GM12865 (cell line): ENCODE measurements at places on chromosomes 1 and 21.

- DNase-seq: no peak
These were observed 50.2 kb downstream of the PRDX6 start for GRCh38 chr1:173527151-173527826.

DNA sequence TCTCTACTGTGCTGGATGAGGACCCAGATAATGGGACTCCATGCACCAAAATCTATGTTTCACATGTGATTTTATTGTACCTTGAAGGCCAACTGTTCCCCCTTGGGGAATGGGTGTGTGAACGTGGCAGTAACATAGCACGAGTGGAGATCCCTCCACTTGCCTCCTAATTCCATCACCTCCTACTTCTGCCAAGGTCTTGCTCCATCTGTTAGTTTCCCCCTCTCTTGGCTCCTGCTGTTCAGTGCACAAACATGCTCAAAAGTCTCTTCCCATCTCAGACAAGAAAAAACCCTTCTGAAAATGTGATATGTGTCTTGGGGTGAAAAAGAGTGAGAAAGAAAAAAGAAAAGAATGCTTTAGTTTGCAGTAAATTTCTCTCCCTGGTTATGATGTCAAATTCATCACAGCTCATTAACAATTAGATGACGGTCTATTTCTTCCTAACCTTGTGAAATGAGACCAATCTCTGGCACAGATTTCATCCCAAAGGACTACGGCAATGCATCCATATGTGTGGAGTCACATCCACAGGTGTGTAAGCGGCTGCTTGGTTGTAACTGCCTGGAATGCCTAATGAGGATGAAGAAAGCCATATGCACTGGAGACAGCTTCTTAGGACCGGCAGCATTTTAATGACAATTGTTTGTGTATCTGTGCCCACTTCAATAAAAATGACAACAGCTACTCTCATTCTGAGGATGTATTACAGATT is 79.3 kb upstream of the DIRAS3 start:
- no peak for DNase-seq

GRCh38 chr1:207970329-207971233 is 59.7 kb upstream of the CD34 start:
- no peak for DNase-seq

GRCh38 chr1:244665771-244666217 is 12.9 kb downstream of the DESI2 start:
- DNase-seq: no peak

DNA sequence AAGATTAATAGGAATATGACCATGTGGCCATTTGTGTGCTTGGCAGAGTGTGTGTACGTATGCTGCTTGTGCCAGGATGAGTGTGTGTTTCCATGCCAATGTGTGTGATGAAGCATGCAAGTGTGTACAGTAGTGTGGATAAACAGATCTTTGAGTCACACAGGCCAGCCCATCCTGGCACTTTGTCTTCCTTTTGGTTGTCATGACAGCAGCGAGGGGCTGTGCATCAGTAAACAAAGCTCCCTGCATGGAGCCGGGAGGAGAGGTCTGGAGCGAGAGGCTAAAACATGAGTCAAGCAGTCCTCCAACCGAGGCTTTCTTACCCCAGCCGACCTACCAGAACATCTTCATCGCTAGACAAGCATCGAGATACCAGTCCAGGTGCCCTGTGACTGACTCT is 221.2 kb downstream of the CACNA1E start:
- no peak for DNase-seq

DNA sequence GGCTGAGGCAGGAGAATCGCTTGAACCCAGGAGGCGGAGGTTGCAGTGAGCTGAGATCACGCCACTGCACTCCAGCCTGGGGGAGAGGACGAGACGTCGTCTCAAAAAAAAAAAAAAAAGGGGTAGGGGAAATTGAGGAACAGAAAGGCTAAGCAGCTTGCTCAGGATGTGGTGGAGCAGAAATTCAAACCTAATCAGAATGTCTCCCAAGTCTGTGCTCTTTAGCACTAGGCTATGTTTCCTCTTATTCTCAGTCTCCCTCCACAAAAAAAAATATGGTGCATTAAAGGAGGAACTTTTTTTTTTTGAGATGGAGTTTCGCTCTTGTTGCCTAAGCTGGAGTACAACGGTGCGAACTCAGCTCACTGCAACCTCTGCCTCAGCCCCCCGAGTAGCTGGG is 114.2 kb downstream of the SLC16A1 start:
- DNase-seq: peak; percentile 47

- no peak for DNase-seq
These were observed 30.7 kb downstream of the JAK1 start for GRCh38 chr1:64935551-64936155.

- no peak for DNase-seq
These were observed 55.1 kb downstream of the UBE2T start for GRCh38 chr1:202286622-202287097.

GRCh38 chr1:54980046-54980527 is 341 bp upstream of the TMEM61 start:
- no peak for DNase-seq

GRCh38 chr1:205578780-205579571 is 52.8 kb downstream of the ELK4 start:
- DNase-seq: no peak

DNA sequence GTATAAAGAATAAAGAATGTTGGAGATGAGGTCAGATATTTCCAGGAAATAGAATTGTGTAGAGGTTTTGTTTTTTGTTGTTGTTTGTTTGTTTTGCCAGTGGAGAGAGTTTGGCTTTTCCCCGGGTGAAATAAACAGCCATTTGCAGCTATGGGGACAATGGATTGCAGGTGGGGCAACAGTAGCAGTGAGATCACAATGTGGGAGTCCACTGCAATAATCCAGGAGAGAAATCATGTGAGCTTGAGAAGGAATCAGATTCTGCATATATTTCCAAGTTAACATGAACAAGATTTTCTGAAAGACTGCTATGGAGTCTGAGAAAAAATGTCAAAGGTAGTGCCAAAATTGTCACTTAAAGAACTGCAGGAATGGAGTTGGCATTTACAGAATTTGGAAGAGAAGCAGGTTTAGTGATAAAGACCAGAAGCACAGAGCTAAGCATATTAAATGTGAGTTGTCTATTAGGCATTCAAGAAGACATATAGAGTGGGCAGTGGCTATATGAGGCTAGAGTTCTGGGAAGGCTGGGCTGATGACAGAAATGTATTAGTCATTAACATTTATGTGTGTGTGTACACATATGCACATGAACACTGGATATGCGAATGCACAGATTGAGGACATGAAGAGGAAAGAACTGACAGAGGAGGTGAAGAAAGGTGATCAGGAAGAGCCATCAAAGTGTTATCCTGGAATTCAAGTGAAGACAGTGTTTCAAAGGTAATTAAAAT is 729.6 kb upstream of the PTBP2 start:
- DNase-seq: no peak

DNA sequence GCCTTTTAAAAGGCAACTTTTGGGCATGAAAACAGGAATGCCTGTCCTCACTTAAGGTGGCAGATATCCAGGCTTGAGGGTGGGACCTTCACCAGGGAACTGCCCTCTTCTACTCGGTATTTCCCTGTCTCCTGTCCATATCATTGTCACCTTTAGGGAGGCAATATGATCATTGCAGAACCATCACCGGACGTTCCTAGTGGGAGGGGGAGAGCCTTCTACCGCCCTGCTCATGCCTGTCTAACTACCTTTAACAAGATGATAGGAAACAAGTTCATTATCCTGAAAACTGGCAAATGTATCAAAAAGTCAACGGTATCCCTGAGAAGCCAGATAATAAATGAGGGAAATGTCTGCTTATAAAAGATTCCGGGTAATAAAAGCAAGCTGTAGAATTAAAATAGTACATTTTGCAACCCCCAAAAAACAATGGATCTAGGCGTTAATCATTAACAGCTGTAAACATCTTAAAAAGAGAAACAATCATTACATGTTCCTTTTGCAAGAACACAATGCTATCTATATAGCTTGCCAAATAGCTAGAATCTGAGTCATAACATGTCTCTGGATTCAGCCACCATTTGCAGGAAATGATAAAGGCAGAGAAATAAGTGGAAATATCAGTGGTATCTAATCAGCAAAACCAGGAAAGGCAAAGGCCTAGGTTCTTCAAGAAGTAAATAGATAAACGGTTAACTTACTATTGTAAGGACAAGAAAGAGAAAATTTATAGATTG is 852.9 kb upstream of the ADGRL4 start:
- DNase-seq: no peak

- peak; percentile 63 for DNase-seq
These were observed 292.1 kb upstream of the VAMP3 start for GRCh38 chr1:7478809-7479499.

GRCh38 chr1:210024282-210024681 is 86.3 kb downstream of the SYT14 start:
- DNase-seq: no peak

GRCh38 chr21:34526618-34527290 is 14.7 kb upstream of the KCNE1 start:
- DNase-seq: peak; percentile 49

- no peak for DNase-seq
These were observed 26.2 kb downstream of the ITPKB start for GRCh38 chr1:226712742-226713419.

GRCh38 chr1:150256554-150257341 is 826 bp upstream of the CA14 start:
- DNase-seq: no peak

DNA sequence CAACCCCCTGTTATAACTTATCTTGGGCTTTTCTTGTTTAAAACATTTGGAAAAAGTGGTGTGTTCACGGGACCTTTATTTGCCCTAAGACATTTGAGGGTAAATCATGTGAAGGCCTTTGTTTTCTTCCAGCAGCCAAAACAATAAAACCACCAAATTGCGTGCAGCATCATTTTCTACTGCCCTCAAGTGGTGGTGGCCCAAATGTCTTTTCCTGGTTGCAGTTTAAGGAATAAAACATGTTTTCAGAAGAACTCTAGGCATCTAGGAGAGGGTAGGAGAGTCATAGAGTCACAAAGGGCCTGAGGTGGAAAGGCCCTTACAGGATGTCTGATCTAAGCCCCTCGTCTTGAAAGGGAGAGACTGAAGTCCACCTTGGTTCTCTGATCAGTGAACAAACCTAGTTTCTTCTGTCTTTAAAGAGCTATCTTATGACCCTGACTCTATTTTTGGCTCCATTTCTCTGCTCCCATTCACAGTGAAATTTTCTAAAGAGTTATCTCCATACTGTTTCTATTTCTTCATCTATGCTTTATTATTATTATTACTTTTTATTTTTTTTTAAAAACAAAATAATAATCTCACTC is 16.0 kb upstream of the EPS15 start:
- DNase-seq: peak; percentile 72
